ENCODE measurements at places on chromosomes 5 and 9. TPM values are rescaled to one million over a fixed set of nuclear protein-coding genes. Genes with fewer than 3 reads are reported as not detected.

Gene PCDH12
- 0.17 TPM for total RNA-seq

Gene PPP3R2
- total RNA-seq, result not detected

Gene FAM200C
- 2.8 TPM for total RNA-seq

Gene EPB41L4B
- total RNA-seq, result 3.5 TPM

Gene BASP1
- 76.6 TPM for total RNA-seq

Gene SIL1
- 82.8 TPM for total RNA-seq

Gene STPG3
- total RNA-seq, result not detected

Gene PDE8B
- not detected for total RNA-seq

Gene ROR2
- 8.7 TPM for total RNA-seq

Gene TTF1
- 7.5 TPM for total RNA-seq

Gene POU5F2
- 2.3 TPM for total RNA-seq

Gene CXCL14
- total RNA-seq, result 145 TPM

Gene SNCB
- not detected for total RNA-seq

Gene DNAI1
- not detected for total RNA-seq

Gene PCDHGB2
- total RNA-seq, result 1.3 TPM

Gene MIGA2
- 16.3 TPM for total RNA-seq

Gene PGM5
- total RNA-seq, result 1.0 TPM

Gene PCDHGB7
- total RNA-seq, result 2.2 TPM

Gene NXNL2
- 1.0 TPM for total RNA-seq

Gene INSL4
- total RNA-seq, result not detected

Gene FOXI1
- not detected for total RNA-seq

Gene SLC6A3
- not detected for total RNA-seq

Gene URM1
- total RNA-seq, result 53.0 TPM

Gene HSDL2
- total RNA-seq, result 33.5 TPM

Gene SUSD3
- total RNA-seq, result not detected

Gene PDE6A
- total RNA-seq, result 0.07 TPM

Gene TRIP13
- 5.7 TPM for total RNA-seq

Gene C1QTNF2
- 0.33 TPM for total RNA-seq

Gene ST8SIA4
- under 0.01 TPM for total RNA-seq

Gene GPR151
- total RNA-seq, result not detected

Gene OGN
- not detected for total RNA-seq

Gene EIF4E1B
- not detected for total RNA-seq

Gene SLC34A1
- total RNA-seq, result 0.09 TPM

Gene DMRT3
- total RNA-seq, result not detected

Gene SOX30
- total RNA-seq, result not detected

Gene TMEM215
- total RNA-seq, result not detected
